Tibial nerve (tissue), 4 donors: ENCODE measurements at places on chromosomes 12 and 14. TPM values are rescaled to one million over a fixed set of nuclear protein-coding genes. Genes with fewer than 3 reads are reported as not detected.

The RDH5 gene
- 54.6 TPM for total RNA-seq

The COCH gene
- total RNA-seq = 6.3 TPM

The FLVCR2 gene
- total RNA-seq = 78.9 TPM

The COX8C gene
- total RNA-seq = not detected

The B4GALNT1 gene
- 17.3 TPM for total RNA-seq

The TAS2R42 gene
- total RNA-seq = not detected

The RAD9B gene
- 0.78 TPM for total RNA-seq

The PPP2R3C gene
- total RNA-seq = 29.7 TPM

The C12orf54 gene
- total RNA-seq = 1.3 TPM

The CATSPERB gene
- total RNA-seq = 3.9 TPM

The KLHL33 gene
- total RNA-seq = 1.2 TPM

- no peak overlapping the region for H3K4me3 ChIP-seq
- no peak overlapping the region for H3K27ac ChIP-seq
- H3K27me3 ChIP-seq = no peaks in the 10 kb centered on the region
- no peaks in the 10 kb centered on the region for H3K36me3 ChIP-seq
- DNase-seq = no peak
- H3K4me1 ChIP-seq = no peaks in the 10 kb centered on the region
Observed at GRCh38 chr12:127275416-127275815, 991.6 kb upstream of the TMEM132C start.

- DNase-seq = no peak
- no peak overlapping the region for H3K27ac ChIP-seq
- H3K27me3 ChIP-seq = no peaks in the 10 kb centered on the region
- no peak overlapping the region for H3K4me3 ChIP-seq
Observed at GRCh38 chr14:90848944-90849731, 32.9 kb upstream of the TTC7B start.

- no peak for DNase-seq
- no peaks in the 10 kb centered on the region for H3K36me3 ChIP-seq
- no peak overlapping the region for H3K4me3 ChIP-seq
- H3K27ac ChIP-seq = no peak overlapping the region
- H3K4me1 ChIP-seq = no peaks in the 10 kb centered on the region
Observed at GRCh38 chr12:85664429-85664828, 171.8 kb downstream of the RASSF9 start.

DNA sequence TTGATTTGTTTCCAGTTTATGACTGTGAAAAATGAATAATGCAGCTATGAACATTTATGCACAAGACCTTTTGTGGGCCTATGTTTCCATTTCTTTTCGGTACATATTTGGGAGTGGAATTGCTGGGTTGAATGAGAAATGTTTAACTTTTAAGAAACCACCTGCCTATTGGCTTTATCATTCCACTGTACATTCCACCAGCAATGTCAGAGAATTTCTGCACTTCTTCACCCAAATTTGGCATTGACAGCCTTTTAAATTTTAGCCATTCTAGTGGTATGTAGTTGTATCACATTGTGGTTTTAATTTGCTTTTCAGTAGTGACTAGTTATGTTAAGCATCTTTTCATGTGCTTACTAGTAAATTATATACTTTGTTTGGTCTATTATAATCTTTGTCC lies 317.0 kb upstream of the TMTC1 start:
- DNase-seq = no peak
- no peak overlapping the region for H3K27ac ChIP-seq
- H3K27me3 ChIP-seq = no peaks in the 10 kb centered on the region
- no peak overlapping the region for H3K4me3 ChIP-seq
- no peaks in the 10 kb centered on the region for H3K36me3 ChIP-seq
- H3K4me1 ChIP-seq = no peaks in the 10 kb centered on the region

DNA sequence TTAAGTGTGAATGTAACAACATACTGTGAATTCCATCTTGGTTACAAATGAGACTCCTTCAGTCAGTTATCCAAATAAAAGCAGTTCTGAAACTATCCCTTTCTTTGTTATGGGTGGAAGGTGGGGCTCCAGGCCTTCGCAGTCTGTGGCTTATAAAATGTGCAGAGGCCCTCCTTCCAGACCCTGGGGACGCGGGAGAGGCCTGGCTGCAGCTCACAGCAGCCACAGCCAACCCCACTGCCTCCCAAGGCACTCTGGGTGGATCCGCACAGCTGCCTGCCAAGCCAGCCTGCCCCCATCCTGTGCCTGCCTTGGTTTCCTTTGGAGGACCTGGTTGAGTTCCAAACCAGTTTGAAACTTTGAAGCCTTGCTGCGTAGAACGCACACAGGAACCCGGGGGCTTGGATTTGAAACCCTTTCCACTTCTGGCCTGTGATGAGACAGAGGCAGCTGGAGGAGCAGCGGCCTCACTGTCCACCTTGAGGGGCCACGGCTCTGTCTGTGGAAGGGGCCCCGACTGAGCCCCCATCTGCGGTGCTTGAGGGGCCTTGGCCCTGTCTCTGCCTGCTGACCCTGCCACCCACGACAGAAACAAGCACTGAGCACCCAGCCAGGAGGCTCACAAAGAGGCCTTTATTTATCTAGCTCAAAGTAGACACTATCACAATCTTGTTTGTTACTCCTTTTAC lies 30.4 kb downstream of the CCNK start:
- H3K4me1 ChIP-seq = peaks cover 21% of the 10 kb centered on the region
- peak overlapping the region; percentile 74 for H3K27ac ChIP-seq
- H3K27me3 ChIP-seq = no peaks in the 10 kb centered on the region

DNA sequence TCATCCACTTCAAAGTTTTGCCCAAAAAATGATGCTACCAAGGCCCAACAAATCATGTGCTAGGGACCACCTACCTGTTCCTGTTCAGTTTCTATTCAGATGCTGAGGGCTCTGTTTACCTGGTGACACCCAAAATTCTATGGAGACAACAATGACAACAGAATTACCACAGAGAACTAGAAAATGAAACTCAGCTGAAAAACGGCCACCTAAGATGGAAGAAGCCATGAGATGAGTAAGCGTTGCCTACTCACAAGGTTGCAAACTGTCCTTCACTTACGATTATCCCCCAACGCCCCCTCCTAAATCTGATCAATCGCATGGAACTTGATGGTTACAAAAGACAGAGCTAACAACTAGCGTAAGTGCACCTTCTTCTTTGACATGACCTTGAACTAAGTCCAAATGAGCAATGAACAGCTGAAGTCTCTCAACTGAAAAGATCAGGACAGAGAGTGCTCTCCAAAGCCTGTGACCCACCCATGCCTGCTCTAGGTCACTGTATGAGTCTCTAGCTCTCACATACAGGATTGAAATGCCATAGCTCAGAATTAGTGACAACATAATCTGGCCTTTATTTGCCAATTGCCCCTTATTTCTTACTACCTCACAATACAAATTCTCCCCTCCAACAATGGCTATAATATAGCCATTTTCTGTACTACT lies at the start of gene RNASE11:
Gene RNASE11 (minus strand): TSS at position 513 of the 666 bp plus-strand sequence.
- no peaks in the 10 kb centered on the region for H3K4me1 ChIP-seq
- no peak within 1 kb of the TSS for H3K4me3 ChIP-seq
- H3K27ac ChIP-seq = no peak within 1 kb of the TSS
- H3K27me3 ChIP-seq = peaks cover 2% of the 10 kb centered on the region

GRCh38 chr14:50607761-50608160 lies 47.8 kb downstream of the ATL1 start:
- DNase-seq = no peak
- no peaks in the 10 kb centered on the region for H3K27me3 ChIP-seq
- H3K4me3 ChIP-seq = no peak overlapping the region
- H3K27ac ChIP-seq = no peak overlapping the region

GRCh38 chr12:92107094-92107493 lies 38.6 kb downstream of the BTG1 start:
- no peaks in the 10 kb centered on the region for H3K27me3 ChIP-seq
- H3K4me1 ChIP-seq = peaks cover 24% of the 10 kb centered on the region
- H3K36me3 ChIP-seq = no peaks in the 10 kb centered on the region

- H3K36me3 ChIP-seq = no peaks in the 10 kb centered on the region
- peak overlapping the region; percentile 77 for H3K4me3 ChIP-seq
- H3K4me1 ChIP-seq = no peaks in the 10 kb centered on the region
- DNase-seq = no peak
- H3K27me3 ChIP-seq = no peaks in the 10 kb centered on the region
Observed at GRCh38 chr12:51023625-51024382, 2.4 kb downstream of the SLC11A2 start.

- no peak overlapping the region for H3K4me3 ChIP-seq
- DNase-seq = no peak
- no peaks in the 10 kb centered on the region for H3K36me3 ChIP-seq
- no peaks in the 10 kb centered on the region for H3K4me1 ChIP-seq
- H3K27me3 ChIP-seq = no peaks in the 10 kb centered on the region
Observed at GRCh38 chr14:79482825-79483224, 728.5 kb downstream of the DIO2 start.

DNA sequence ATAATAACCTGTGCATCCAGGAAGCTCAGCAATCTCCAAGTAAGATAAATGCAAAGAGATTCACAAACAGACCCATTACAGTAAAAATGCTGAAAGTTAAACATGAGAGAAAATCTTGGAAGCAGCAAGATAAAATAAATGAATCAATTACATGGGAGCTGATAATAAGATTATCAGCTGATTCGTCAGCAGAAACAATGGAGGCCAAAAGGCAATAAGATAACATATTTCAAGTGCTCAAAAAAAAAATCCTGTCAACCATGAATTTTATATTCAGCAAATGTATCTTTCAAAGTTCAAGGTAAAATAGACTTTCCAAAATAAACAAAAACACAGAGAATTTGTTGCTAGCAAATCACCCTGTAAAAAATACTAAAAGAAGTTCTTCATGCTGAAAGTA lies 36.4 kb upstream of the MBIP start:
- no peaks in the 10 kb centered on the region for H3K4me1 ChIP-seq
- no peak for DNase-seq
- no peaks in the 10 kb centered on the region for H3K36me3 ChIP-seq

- no peak for DNase-seq
- H3K27ac ChIP-seq = no peak overlapping the region
- H3K4me1 ChIP-seq = no peaks in the 10 kb centered on the region
- H3K36me3 ChIP-seq = no peaks in the 10 kb centered on the region
Observed at GRCh38 chr12:127628645-127629044, 638.3 kb upstream of the TMEM132C start.

GRCh38 chr12:34208331-34209258 lies 186.3 kb downstream of the ALG10 start:
- no peaks in the 10 kb centered on the region for H3K36me3 ChIP-seq
- H3K4me1 ChIP-seq = no peaks in the 10 kb centered on the region
- DNase-seq = no peak
- no peak overlapping the region for H3K27ac ChIP-seq
- H3K4me3 ChIP-seq = no peak overlapping the region

- peaks cover 13% of the 10 kb centered on the region for H3K4me1 ChIP-seq
- no peak for DNase-seq
- H3K27me3 ChIP-seq = no peaks in the 10 kb centered on the region
Observed at GRCh38 chr12:93802698-93803423, 125.7 kb downstream of the CRADD start.

DNA sequence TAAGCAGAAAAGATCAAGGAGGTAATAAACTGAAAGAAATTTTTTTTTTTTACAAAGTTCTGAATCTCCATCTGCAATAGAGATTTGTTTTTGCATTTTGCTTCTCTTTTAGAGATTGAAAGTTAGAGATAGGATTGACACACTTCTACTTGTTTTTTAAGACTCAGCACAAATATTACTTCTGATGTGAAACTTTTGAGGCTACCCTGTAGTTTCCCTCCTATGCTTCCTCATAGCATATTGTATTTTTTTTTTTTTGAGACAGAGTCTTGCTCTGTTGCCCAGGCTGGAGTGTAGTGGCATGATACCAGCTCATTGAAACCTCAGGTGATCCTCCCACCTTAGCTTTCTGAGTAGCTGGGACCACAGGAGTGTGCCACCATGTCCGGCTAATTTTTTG lies 32.1 kb upstream of the SGPP1 start:
- no peak overlapping the region for H3K4me3 ChIP-seq
- H3K36me3 ChIP-seq = no peaks in the 10 kb centered on the region
- no peaks in the 10 kb centered on the region for H3K4me1 ChIP-seq
- DNase-seq = no peak
- H3K27ac ChIP-seq = peak overlapping the region; percentile 32

- H3K27me3 ChIP-seq = no peaks in the 10 kb centered on the region
- H3K4me1 ChIP-seq = no peaks in the 10 kb centered on the region
- H3K27ac ChIP-seq = no peak overlapping the region
- no peaks in the 10 kb centered on the region for H3K36me3 ChIP-seq
Observed at GRCh38 chr14:66284346-66284745, 201.8 kb upstream of the CCDC196 start.

DNA sequence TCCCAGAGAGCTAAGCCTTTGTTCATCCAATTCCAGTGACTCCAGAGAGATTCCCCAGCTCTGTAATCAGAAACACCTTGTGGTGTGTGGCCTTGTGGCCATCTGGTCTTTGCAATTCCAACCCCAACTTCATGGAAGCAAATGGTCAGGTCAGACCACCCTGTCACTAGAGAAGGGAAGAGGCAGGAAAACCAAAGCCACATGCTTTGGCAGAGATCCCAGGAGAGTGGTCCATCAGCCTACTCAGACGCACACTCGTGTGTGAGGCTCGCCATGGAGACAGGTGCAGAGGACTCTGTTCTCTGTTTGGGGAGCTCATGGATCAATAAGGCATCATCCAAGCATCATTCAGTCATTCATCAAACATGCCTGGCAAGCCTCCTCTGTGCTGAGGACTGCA lies 46.2 kb upstream of the TUNAR start:
- no peak overlapping the region for H3K4me3 ChIP-seq
- H3K27ac ChIP-seq = no peak overlapping the region
- no peaks in the 10 kb centered on the region for H3K27me3 ChIP-seq
- H3K36me3 ChIP-seq = no peaks in the 10 kb centered on the region

- H3K4me3 ChIP-seq = no peak overlapping the region
- H3K36me3 ChIP-seq = no peaks in the 10 kb centered on the region
- H3K27me3 ChIP-seq = no peaks in the 10 kb centered on the region
- no peak overlapping the region for H3K27ac ChIP-seq
Observed at GRCh38 chr12:78101946-78102635, 271.4 kb downstream of the NAV3 start.

DNA sequence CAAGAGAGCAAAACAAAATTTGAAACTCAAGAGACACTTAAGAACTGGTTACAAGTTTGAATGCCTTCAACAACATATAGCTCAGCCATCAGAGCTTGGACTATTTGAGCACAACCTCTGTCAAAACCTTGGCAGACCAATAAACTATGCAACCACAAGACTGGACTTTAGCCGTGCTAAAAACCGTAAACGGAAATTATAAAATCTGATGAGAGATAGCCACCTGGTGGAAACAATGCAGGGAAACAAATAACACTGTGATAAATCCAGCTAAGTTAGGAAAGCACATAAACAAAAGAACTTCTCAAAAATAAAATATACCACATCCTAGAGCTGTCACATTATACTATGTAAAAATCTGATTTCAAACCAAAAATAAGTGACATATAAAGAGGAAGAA lies 1074.2 kb upstream of the NOVA1 start:
- no peak for DNase-seq
- no peaks in the 10 kb centered on the region for H3K4me1 ChIP-seq
- no peaks in the 10 kb centered on the region for H3K27me3 ChIP-seq

- peaks cover 9% of the 10 kb centered on the region for H3K4me1 ChIP-seq
- no peak overlapping the region for H3K4me3 ChIP-seq
- H3K27me3 ChIP-seq = no peaks in the 10 kb centered on the region
- H3K36me3 ChIP-seq = no peaks in the 10 kb centered on the region
Observed at GRCh38 chr12:80233926-80234325, 134.6 kb downstream of the OTOGL start.

GRCh38 chr14:105533391-105533790 lies 7.0 kb downstream of the TMEM121 start:
- H3K36me3 ChIP-seq = no peaks in the 10 kb centered on the region
- peaks cover 16% of the 10 kb centered on the region for H3K4me1 ChIP-seq
- no peaks in the 10 kb centered on the region for H3K27me3 ChIP-seq
- H3K27ac ChIP-seq = no peak overlapping the region
- DNase-seq = no peak
- no peak overlapping the region for H3K4me3 ChIP-seq
